NCI-H1105 treated with DMSO at 0.1 percent for 48 hours (cell line): ENCODE measurements at places on chromosomes 6 and 20.
A peak's percentile ranks its signal among the peaks of the same experiment; 100 is the strongest.

GRCh38 chr6:132130626-132131298, 179.6 kb upstream of the CCN2 start:
- no peak for DNase-seq

DNA sequence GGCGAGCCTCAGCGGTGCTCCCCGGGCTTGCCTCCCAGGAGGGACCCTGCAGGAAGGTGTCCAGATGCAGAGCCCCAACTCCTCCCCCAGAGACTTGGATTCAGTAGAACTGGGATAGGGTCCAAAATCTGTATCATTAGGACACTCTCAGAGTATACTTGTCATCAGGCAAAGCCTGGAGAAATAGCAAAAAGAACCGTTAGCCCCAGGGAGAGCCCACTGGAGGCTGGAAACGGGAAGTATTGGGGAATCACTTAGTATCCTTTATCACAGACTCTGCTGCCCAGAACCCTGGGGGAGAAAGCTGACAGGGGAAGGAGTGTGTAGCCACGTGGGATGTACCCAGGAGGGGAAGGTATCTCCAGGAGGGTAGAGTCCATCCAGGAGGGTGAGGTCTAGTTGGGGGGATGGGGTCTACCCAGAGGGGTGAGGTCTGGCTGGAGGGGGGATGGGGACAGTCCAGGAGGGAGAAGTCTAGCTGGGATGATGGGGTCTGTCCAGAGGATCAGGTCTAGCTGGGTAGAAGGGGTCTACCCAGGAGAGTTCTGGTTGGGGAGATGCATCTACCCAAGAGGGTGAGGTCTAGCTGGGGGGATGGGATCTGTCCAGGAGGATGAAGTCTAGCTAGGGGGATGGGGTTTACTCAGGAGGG, 107.2 kb downstream of the LY86 start:
- no peak for DNase-seq

- DNase-seq = no peak
These were observed 14.6 kb downstream of the GATA5 start for GRCh38 chr20:62461157-62461556.

DNA sequence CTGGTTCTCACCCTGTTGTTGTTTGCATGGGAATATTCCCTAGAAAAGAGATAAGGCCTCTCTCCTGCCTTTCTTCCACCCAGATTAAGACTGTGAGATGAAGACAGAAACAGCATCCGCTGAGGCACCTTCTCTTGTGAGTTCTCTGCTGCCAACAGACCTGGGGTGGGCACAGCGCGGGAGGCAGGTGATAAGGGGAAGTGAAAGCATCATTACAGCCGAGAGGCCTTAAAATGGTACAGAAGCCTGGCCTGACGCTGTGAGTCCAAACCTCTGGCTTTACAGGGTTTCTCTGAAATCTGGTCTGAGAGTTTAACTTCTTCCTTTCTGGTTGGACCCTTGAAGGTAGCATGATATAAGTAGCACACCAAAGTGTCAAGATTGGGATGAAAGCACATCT, 21.0 kb upstream of the IYD start:
- DNase-seq = no peak

- DNase-seq = no peak
These were observed 824.8 kb upstream of the FLRT3 start for GRCh38 chr20:15162079-15162647.

GRCh38 chr6:50822078-50822476, 3.4 kb downstream of the TFAP2B start:
- peak; percentile 80 for DNase-seq

GRCh38 chr6:7204726-7205125, 97.0 kb downstream of the RREB1 start:
- DNase-seq = no peak
